ENCODE measurements at places on chromosomes 2 and 18. TPM values are rescaled to one million over a fixed set of nuclear protein-coding genes. Genes with fewer than 3 reads are reported as not detected.

AKAIN1 gene
- not detected for total RNA-seq

LTBP1 gene
- total RNA-seq: 3.8 TPM

KDM3A gene
- total RNA-seq: 121 TPM

AMER3 gene
- not detected for total RNA-seq

LRATD1 gene
- 113 TPM for total RNA-seq

SLC4A3 gene
- total RNA-seq: 0.34 TPM

AGXT gene
- total RNA-seq: not detected

INHBB gene
- 9.4 TPM for total RNA-seq

PER2 gene
- total RNA-seq: 20.0 TPM

ACP1 gene
- total RNA-seq: 55.6 TPM

MEP1B gene
- total RNA-seq: not detected

DNA sequence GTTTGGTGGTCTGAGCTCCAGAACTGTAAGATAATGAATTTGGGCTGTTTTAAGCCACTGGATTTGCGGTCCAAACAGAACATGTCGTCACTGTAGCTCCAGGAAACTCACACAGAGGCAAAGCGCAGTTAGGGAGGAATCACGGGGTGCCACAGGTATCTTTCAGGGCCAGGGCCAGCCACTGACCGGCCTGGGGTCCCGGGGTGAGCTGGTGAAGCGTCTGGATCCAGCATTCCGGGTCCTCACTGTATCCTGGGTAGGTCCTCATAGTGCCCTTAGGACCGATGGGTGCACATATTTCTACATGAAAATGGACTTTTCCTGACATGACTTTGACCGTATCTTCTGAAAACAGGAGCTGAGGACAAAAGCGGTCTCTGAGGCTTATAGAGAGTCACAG lies 196.0 kb upstream of the HDAC4 start:
- no peak for DNase-seq

GRCh38 chr2:241982706-241983570 lies 113.4 kb downstream of the RTP5 start:
- no peak for DNase-seq

DNA sequence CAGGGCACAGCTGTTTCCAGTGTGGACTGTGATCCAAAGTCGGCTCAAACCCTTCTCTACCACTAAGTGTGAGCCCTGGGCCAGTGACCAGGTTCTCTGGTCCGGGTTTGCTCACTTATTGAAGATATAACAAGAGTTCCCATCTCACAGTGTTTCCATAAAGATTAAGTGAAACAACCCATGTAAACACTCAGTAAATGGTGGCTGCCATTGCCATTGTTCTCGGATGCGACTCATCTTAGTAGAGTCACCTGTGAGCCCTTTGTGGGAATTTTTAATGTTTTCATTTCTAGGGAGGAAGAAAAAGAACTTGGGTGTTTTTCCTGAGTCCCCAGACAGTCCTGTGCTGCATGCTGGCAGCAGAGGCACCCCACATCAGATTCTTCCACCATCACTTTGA lies 53.4 kb downstream of the TPGS2 start:
- DNase-seq: no peak

DNA sequence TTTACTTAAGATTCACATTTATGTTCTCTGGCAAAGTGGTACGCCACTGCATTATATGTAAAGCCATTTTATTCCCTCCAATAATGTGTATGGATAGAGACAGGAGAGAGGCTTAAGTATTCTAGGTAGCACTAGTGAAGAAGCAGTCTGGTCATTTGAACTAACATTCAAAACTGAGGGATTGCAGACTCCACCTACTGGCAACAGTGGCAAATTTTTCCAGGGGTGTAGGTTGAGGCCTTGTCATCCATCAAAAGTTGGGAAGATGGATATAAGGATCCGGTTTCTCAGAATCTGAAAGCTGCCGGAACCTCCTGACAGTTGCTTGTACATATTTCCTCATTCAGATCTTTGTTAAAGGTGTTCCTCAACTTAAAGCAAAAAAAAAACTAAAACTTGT lies 465.5 kb upstream of the FSHR start:
- no peak for DNase-seq

DNA sequence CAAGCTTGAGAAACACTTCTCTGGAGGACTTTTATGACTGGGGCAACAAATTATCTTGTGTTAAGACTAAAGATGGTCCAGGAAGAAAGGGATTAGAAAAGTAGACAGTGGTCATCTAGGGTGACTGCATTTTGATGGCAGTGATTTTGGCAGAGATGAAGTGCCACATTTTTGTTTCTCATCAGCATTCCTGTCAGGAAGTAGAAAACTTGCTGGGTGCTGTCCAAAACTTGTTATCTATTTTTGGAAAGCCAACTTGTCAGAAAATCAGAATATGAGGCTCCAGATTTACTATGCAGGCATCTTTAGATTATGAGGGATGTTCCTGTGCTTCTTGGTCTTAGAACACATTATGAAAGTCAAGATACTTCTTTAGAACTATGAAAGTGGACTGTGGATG lies 29.0 kb upstream of the CALCRL start:
- no peak for DNase-seq

DNA sequence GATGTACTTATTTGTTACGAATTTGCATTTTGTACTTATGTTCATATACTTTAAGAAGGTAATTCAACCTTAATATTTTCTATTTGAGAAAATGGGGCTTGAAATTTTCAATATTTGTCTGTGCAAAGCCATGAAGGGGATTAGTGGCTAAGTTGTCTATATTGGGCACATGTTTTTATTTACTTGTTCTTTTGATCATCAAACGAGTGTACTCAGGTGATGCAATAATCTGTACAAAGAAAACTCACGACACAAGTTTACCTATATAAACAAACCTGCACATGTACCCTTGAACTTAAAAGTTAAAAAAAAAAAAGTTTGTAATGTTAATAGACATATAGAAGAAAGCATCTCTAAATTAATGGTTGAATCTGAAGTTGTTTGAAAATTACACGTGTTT lies 658.9 kb upstream of the SYT4 start:
- no peak for DNase-seq

GRCh38 chr2:193869564-193869963 lies 1674.8 kb upstream of the TMEFF2 start:
- no peak for DNase-seq

GRCh38 chr18:703213-703967 lies 9.0 kb downstream of the ENOSF1 start:
- no peak for DNase-seq

DNA sequence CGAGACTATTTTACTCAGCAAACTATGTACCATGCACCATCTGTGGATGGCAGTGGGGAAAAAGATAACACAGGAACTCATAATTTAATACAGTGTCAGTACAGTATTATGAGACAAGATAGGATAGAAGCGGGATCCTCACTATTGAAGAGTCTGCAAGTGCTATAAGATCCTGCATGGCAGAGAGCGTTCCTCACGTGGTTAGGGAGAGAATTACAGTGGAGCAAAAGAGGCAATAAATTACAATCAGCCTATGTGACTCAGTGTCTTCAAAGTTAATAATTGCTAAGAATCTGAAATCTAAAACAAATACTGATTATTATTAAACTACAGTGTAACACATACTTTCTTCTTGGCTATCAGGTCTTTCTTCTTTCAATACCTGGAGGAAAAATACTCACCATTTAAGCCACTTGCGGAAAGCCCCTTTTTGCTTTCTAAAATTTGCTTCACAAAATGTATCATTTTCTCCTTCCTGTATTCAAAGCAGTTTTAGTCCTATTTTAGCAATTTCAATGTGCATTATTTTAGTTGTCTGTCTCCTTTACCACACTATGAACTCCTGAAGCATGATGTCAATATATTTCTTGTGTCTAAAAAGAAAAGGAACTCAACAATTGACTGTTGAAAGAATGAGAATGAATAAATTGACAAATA lies 342.9 kb downstream of the SPAG16 start:
- DNase-seq: no peak
